Activated CD4-positive, alpha-beta T cell treated with anti-CD3 and anti-CD28 coated beads, Interleukin-2, Interleukin-4, amounts not matched to agents 100 ng/mL and 50 ng/mL, durations not matched to agents 16 hours and 8 hours (primary cell): ENCODE measurements at places on chromosomes 2 and 18.

- DNase-seq, result no peak
Measured at GRCh38 chr2:27707462-27708256, 44.0 kb downstream of the SLC4A1AP start.

GRCh38 chr2:111653103-111653624, 230.8 kb downstream of the ANAPC1 start:
- no peak for DNase-seq

DNA sequence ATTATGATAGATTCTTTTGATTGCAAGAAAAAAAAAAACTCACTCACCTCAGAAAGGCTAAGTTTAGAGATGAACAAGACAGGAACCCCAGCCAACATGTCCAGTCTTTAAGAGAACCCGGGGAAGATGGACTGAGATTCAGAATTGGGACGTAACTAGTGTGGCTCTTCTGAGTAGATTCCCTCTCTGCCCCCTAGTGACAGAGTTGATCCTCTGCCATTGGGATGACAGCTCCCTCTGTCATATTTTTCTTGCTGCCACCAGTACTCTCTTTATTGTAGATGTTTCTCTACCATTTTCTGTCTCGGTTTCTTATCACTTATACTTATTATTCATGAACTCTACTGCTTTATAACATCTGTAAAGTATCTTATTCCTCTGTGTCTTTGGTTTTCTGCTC, 77.7 kb downstream of the GULP1 start:
- peak; percentile 30 for DNase-seq

DNA sequence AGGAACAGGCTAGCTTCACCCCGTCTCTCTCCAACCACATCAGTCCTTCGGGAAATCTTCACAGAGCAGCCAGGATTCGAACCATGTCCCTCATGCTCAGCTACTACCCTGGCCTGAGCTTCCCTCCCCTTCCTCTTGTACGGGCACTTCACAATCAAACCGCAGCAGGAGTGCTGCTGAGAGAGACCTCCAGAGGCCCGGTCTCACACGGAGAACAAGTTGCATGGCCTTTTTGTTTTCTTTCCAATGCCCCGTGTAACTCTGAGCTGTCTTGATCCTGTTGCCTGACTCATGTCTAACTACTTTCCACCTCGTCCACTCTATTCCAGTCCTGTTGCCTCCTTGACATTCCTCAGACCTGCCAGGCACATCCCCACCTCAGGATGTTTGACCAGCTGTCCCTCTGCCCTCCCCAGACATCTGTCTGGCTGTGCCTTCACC, 25.4 kb downstream of the FBLN7 start:
- DNase-seq, result no peak

DNA sequence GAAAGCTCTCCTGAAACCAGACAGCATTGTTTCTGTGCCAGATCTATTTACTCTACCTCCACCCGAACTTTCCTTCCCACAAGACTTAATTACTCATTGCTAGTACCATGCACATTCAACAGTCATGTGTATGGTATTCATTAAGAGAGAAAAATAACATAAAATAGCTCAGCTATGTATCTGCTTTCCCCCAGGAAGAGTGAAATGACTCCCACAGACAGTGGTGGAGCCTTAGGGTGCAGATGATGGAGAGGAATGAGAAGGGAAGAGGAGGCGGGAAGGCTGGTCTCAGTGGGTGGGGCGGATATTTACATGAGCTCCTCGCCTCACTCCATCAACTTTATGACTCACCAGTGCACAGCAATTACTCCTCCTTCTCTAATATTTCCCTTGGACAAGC, 724.5 kb downstream of the EPHA4 start:
- DNase-seq, result no peak

DNA sequence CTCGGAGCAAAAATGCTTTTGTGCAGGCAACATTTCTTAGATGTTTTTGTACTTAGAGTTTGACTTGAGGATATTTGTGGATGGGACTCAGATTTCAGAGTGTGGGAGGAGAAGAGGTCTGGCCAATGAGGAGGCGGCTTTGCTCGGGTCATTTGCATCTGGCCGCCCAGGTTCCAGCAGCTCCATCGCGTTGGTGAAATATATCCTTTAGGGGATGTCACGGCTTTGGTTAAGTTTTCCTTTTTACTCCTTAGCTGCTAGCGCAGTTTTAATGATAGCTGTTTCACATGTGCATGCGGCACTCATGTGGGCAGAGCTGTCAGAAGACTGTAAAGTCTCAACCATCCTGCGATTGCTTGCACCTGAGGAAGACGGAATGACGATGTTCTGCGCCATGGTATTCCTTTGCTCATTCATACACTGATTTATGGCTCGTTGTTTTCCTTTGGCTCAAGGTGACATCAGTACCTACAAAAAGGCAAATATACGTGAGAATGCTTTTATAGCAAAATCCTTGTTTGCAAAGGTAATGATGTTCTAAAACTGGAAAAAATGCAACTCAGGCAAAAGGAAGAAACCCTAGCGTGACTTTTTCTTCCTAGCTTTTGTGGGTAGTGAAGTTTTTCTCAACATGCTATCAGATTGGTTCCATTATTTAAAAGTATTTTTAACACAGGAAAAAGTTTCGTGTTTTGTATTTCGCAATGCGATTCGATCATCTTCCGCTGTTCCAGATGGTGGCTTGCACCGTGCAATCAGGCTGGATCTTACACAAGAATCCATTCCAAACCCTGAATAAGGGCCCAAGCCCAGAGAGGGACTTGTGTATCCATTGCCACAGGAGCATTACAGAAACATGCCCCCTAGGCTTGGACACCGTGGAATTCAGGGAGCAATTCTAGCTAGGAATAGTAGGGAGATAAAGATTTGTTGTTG, 70.5 kb upstream of the ZNF516 start:
- DNase-seq, result no peak

GRCh38 chr2:238438856-238439849, 12.4 kb downstream of the ASB1 start:
- DNase-seq, result peak; percentile 79

DNA sequence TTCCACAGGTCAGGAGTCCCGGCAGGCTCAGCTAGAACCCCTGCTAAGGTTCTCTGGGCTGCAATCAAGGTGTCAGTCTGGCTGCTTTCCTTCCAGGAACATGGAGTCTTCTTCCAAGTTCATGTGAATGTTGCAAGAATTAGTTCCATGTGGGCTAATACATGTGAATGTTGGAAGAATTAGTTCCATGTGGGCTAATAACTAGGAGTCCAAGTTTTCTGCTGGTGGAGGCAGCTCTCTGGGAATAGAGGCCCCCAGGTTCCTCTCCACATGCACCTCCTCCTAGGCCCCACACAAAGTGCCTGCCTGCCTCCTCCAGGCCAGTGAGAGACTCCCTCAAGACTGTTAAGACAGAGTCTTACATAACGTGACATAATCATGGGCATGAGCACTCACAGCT, 140.8 kb upstream of the SLC35G4 start:
- DNase-seq, result no peak

GRCh38 chr2:27754138-27754588, 17.4 kb upstream of the MRPL33 start:
- DNase-seq, result peak; percentile 84

DNA sequence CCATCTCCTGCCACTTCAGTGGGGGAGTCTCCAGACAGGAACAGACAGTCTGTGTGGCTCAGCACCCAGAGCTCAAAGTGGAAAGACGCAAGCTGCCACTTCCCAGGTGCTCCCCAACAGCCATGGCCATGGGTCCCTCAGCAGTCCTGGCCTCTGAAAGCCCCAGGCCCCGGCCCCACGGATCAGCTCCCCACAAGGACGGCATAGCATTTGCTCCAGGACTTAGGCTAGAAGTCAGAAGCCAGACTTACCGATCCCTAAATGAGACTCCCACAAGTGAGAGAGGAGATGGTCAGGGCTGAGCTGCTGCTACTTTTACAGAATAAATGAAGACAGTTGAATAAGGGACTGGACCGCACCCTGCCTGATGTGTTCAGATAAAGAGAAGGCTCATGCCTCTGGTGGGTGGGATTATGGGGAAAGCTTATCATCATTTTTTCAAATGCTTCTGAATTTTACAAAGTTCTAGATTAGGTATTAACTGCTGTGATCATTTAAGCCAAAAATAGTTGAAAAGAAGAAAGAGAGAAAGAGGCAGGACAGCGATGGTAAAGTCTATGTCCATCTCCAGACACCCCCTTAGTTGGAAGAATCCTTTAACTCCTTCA, 50.5 kb downstream of the ADD2 start:
- DNase-seq, result no peak

- no peak for DNase-seq
Measured at GRCh38 chr18:7945882-7946281, 378.8 kb downstream of the PTPRM start.

DNA sequence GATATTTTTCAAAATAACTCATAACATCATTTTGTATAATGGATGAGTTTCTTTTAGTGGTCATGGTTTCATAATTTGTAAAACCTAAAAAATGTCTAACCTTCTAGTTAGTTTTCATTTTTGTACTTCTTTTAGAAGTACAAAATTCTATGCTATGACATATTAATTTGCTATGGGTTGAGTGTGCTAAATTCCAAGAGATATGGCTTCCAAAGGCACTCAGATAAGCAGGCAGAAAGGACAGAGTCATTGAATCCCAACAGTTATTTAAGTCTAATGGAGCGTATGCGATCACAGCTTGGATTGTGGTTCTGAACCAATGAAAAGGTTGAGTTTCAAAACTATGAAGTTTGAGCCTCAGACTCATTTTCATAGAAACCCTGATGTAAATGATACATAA, 37.0 kb downstream of the GCG start:
- no peak for DNase-seq

GRCh38 chr2:71742953-71743601, 289.7 kb downstream of the DYSF start:
- no peak for DNase-seq

GRCh38 chr2:100460904-100461530, 9.3 kb upstream of the NMS start:
- DNase-seq, result no peak

- peak; percentile 35 for DNase-seq
Measured at GRCh38 chr2:143140864-143141661, 11.8 kb downstream of the ARHGAP15 start.

DNA sequence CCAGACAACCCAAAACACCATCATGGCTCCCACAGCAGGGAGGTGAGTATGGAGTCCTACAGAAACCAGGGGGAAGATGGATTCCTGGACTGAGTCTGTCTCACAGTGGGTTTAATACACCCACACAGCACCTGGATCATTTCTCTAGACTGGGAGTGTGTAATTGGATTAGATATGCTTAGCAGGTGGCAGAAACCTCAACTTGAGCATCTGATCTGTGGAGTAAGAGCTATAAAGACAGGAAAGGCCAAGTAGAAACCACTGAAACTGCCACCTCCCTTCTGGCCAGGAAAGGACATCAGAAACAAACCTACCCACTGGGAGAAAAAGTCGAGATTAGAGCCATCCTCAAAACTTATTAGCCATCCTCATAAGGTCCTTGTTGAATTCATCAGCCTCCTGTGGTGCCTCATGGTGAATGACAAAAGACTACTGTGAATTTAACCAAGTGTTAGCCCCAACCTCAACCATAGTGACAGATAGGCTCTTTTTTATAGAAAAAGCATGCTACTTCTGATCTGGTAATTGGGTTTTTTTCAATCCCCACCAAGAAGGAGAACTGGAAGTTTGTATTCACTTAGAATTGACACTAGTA, 28.1 kb upstream of the CHST9 start:
- no peak for DNase-seq

DNA sequence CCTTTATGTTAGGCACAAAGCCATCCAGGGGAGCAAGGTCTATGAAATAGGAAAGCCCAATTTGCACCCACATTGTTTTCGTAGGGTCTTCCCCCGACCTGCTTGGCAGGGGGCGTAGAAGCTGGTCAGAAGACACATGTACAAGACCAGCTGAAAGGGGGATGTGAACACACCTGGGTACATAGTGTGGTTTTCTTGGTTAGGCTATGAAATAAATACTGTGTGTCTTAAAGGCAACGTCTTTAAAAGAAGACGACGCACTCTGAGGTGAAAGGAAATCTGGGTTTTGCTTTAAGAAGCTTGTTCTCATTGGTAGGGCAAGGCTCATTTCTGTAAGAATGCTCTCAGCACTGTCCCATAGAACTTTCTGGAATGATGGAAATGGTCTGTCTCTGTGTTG, 60.0 kb upstream of the KLF7 start:
- DNase-seq, result no peak

- DNase-seq, result no peak
Measured at GRCh38 chr2:42663828-42664227, 95.4 kb downstream of the MTA3 start.

- no peak for DNase-seq
Measured at GRCh38 chr2:202002381-202002780, 31.3 kb upstream of the FZD7 start.

- DNase-seq, result peak; percentile 30
Measured at GRCh38 chr2:69381337-69381737, 5.7 kb downstream of the GFPT1 start.

DNA sequence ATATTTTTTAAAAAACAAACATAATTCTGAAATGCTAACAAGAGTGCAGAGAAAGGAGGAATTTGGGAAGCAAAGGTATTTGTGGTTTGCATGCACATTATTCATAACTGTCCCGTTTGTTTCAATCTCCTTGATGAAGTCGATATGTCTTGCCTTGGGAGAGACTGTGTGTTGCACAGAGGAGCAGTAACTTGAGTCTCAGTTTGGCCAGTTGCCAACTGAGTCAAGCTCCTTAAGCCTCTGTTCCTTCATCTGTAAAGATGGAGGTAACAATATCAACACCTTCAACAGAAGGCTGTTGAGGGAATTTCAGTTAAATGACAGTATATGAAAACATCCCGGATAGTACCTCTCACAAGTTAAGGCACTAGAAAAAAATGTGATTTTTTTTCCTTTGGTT, 226.2 kb downstream of the ASXL3 start:
- DNase-seq, result no peak

GRCh38 chr2:33081691-33082090, 134.9 kb downstream of the LTBP1 start:
- no peak for DNase-seq

DNA sequence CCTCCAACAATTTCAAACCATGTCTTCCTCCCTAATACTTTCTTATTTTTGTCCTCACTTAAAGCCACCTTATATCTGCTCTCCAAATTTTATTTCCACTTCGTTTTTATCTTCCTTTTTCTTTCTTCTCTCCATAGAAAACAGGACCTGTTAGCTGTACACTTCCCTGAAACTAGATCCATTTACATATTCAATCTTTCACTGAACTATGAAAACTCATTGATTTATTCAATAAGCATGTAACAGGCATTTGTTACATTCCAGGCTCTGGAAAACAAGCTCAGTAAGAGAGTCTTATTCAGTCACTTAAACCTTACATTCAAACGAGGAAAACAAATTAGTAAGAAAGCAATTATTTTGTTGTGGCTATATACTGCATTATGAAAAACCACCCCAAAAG, 1225.3 kb downstream of the SUCLG1 start:
- DNase-seq, result no peak

- DNase-seq, result no peak
Measured at GRCh38 chr2:85656468-85656867, 11.5 kb downstream of the SFTPB start.

- DNase-seq, result no peak
Measured at GRCh38 chr2:48605482-48606175, 12.0 kb upstream of the GTF2A1L start.

- no peak for DNase-seq
Measured at GRCh38 chr2:199784512-199784911, 66.5 kb downstream of the FTCDNL1 start.
